MG63 (cell line): ENCODE measurements at places on chromosomes 5 and 9. TPM values are rescaled to one million over a fixed set of nuclear protein-coding genes. Genes with fewer than 3 reads are reported as not detected.

DNA sequence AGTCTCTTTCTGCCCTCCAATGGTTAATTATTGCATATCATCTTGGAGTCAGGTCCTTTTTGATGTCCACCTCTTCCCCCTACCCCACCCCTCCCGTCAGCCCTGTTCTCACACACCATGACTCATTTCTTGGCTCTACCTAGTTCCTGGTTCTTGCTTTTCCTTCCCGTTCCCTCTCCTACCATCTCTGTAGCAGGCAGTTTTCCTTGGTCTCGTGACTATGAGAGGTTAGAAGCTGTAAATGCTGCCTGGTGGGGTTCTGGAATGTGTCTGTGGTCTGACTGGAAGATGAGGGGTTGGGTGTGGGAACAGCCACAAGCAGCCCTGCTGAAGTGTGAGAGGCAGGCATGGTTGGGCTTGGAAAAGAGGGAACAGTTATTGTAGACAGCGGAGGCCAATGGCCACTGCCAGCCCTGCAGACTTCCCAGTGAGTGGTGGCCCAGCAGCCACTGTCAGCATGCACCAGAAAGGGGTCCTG is 18.2 kb downstream of the SLC22A5 start:
- peak; percentile 93 for DNase-seq

- DNase-seq: no peak
These were observed 977.9 kb upstream of the NUDT12 start for GRCh38 chr5:104540448-104540847.

DNA sequence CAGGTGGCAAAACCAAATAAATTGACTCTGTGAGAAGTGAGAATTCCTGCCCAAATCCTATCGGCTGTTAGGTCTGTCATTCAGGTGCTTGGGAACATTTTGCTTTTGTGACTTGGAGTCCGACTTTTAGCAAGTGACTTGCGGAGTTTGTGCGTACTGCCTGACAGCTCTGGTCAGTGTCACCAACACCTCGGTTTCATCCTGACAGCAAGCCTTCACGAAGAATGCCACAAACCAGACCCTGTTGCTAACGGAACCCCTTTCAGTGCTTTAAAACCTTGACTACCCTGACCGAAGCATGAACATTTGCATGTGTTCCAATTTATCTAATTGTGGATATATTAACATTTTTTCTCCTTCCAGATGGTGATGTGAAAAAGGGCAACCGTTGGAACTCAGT is 26.5 kb downstream of the LIX1 start:
- no peak for DNase-seq

Gene GDA
- total RNA-seq: not detected in 2 replicates

Gene CARD6
- 2.0 and 2.4 TPM in 2 replicates for total RNA-seq

Gene PLGRKT
- total RNA-seq: 12.9 and 14.1 TPM in 2 replicates

Gene CDX1
- 0.07 TPM in 1 of 2 replicates, not detected in the other for total RNA-seq
